ENCODE measurements at places on chromosomes 2 and 18.

GRCh38 chr2:239803102-239803765 is 221.9 kb downstream of the NDUFA10 start:
- DNase-seq = no peak

DNA sequence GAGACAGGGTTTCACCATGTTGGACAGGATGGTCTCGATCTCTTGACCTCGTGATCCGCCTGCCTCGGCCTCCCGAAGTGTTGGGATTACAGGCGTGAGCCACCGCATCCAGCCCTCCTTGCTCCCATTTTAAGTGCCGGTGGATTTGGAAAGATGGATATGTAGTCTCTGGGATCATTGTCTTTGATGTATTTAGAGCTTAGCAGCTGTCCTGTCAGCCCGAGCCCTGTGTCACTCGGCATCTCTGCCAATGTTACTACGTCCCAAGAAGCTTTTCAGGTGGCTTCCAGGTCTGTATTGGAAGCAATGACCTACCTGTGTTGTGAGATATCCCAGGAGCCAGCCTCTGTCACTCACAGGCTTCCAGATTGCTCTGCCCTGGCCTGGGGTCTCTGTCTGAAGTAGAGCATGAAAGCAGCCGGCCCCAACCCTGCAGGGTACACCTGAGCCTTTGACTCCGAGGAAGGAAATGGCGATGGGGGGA is 35.3 kb downstream of the MAP4K4 start:
- no peak for DNase-seq

DNA sequence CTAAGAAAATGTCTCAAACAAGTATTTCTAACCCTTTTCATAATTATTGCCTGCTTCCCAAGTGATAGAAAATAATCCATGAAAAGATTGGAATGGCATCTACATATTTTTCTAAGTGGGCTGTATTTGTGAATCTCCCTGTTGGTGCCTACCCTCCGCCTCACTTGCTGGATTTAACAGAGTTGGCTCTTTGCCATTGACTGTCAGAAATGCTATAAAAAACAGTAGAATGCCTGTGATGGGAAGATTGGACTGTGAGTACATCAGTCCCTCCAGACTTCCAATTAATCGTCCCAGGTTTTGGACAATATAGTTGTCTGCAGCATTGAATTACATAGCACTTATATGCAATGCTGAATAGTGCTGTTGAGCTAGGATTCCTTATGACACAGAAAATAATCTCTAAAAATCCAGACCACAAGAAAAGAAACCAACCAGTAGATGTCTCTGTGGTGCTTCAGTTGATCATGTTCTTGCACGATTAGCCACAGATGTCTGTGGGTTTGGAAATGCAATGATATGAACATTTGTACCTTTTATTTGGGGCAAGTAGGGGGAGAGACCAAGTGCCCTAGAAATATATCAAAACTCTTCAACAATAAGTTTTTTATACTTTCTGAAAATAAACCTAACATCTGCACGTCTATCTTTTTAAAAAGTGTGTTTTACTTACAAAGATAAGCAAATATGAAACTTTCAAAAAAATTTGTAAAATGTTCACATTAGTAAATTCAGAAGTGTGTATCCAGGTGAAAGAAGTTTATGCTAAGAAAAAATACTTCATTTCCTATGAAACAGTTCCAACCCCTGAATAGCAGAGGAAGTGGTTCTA is 88.5 kb downstream of the DYNAP start:
- DNase-seq = no peak

GRCh38 chr2:60267122-60267521 is 286.3 kb downstream of the BCL11A start:
- DNase-seq = no peak

GRCh38 chr2:206211657-206212255 is 52.1 kb downstream of the EEF1B2 start:
- DNase-seq = no peak

All from activated naive CD8-positive, alpha-beta T cell treated with anti-CD3 and anti-CD28 coated beads, Interleukin-2, amount 50 U/mL, for 16 hours (primary cell).